ENCODE measurements at places on chromosomes 7 and 10. TPM values are rescaled to one million over a fixed set of nuclear protein-coding genes. Genes with fewer than 3 reads are reported as not detected.

DNA sequence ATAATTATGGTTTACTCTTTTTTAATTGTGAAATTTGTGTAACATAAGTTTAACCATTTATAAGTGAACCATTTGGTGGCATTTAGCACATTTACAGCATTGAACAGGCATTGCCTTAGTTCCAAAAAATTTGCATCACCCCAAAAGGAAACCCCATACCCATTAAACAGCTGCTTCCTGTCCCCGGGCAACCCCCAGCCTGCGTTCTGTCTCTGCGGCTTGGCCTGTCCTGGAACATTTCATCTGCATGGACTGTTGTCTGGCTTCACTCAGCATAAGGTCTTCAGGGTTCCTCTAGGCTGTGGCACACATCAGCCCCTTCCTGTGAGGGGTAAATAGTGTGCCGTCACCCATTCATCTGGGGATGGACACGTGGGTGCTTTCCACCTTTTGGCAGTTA is 6.9 kb downstream of the RET start:
- peaks cover 25% of the 10 kb centered on the region for H3K4me1 ChIP-seq
- no peak overlapping the region for H3K4me3 ChIP-seq
- no peak for DNase-seq
- no peaks in the 10 kb centered on the region for H3K36me3 ChIP-seq
- H3K27ac ChIP-seq, result no peak overlapping the region

GRCh38 chr7:108384716-108385483 is 71.3 kb downstream of the NRCAM start:
- H3K27me3 ChIP-seq, result no peaks in the 10 kb centered on the region
- no peak for DNase-seq
- no peak overlapping the region for H3K4me3 ChIP-seq
- no peaks in the 10 kb centered on the region for H3K36me3 ChIP-seq

DNA sequence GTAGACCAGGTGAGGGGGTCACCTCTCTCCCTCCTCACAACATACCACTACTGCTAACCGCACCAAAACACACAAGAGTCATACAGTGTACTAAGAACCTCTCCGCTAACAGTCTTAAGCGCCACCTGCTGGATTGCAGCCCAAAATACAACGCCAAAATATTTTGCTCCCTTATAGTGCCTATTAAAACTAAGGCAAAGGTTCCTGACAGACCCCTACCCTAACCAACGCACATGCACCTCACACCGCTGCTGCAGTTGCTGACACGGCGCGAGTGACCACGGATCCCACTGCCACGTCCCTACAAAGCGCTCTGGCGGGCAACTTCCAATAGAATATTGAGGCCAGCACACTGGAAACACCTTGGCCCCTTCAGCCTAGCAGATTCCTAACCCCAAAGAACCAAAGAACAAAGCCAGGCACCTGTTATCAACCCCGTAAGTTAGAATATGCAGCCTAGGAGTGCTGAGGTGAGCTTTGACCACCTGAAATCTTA is 563.6 kb upstream of the SEMA3D start:
- no peaks in the 10 kb centered on the region for H3K36me3 ChIP-seq
- H3K4me1 ChIP-seq, result peaks cover 6% of the 10 kb centered on the region
- no peak overlapping the region for H3K4me3 ChIP-seq
- no peaks in the 10 kb centered on the region for H3K27me3 ChIP-seq

The FZD1 gene
- total RNA-seq, result 26.3 TPM

GRCh38 chr10:112307358-112308124 is 24.3 kb downstream of the TECTB start:
- H3K27ac ChIP-seq, result peak overlapping the region; percentile 45
- H3K4me1 ChIP-seq, result peaks cover 9% of the 10 kb centered on the region
- H3K27me3 ChIP-seq, result no peaks in the 10 kb centered on the region
- no peak overlapping the region for H3K4me3 ChIP-seq

The DPYSL4 gene
- 21.3 TPM for total RNA-seq

GRCh38 chr7:142711196-142711595 is 38.1 kb upstream of the PRSS1 start:
- no peak overlapping the region for H3K27ac ChIP-seq
- H3K36me3 ChIP-seq, result no peaks in the 10 kb centered on the region
- no peak overlapping the region for H3K4me3 ChIP-seq
- no peaks in the 10 kb centered on the region for H3K4me1 ChIP-seq
- H3K27me3 ChIP-seq, result no peaks in the 10 kb centered on the region
